Epithelial cell of prostate (primary cell): ENCODE measurements at places on chromosomes 16 and 17.

DNA sequence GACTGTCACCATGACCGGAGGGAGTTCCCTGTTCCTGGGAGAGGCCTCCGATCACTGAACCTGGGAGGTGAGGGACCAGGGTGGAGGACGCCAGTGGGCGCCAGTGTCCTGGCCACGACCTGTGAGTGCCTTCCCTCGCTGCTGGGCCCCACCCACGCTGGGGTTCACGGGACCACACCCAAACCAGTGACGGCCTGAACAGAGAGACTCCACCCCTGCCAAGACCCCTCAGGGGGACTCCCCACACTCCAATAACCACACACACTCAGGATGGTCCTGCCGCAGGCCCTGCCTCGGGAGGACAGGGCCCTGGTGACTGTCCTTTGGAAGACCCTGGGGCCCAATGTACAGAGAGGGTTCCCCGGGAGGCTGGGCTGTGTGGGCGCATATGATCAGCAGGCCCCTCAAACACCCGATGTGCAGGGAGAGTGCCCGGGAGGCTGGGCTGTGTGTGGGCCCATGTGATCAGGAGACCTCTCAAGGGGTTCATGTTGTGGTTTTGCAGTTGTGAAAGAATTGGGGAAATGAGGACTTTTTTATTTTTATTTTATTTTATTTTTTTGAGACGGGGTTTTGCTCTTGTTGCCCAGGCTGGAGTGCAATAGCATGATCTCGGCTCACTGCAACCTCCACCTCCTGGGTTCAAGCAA, 26.6 kb downstream of the TPSD1 start:
- DNase-seq: no peak

- DNase-seq: no peak
Observed at GRCh38 chr17:30323262-30323894, 10.5 kb downstream of the TMIGD1 start.

- DNase-seq: no peak
Observed at GRCh38 chr16:28534542-28535373, 4.0 kb downstream of the NUPR1 start.

- no peak for DNase-seq
Observed at GRCh38 chr16:12629271-12629670, 174.4 kb downstream of the CPPED1 start.

- DNase-seq: no peak
Observed at GRCh38 chr17:21212826-21213637, 929 bp downstream of the TMEM11 start.

- DNase-seq: no peak
Observed at GRCh38 chr17:57489321-57489720, 233.0 kb downstream of the MSI2 start.

DNA sequence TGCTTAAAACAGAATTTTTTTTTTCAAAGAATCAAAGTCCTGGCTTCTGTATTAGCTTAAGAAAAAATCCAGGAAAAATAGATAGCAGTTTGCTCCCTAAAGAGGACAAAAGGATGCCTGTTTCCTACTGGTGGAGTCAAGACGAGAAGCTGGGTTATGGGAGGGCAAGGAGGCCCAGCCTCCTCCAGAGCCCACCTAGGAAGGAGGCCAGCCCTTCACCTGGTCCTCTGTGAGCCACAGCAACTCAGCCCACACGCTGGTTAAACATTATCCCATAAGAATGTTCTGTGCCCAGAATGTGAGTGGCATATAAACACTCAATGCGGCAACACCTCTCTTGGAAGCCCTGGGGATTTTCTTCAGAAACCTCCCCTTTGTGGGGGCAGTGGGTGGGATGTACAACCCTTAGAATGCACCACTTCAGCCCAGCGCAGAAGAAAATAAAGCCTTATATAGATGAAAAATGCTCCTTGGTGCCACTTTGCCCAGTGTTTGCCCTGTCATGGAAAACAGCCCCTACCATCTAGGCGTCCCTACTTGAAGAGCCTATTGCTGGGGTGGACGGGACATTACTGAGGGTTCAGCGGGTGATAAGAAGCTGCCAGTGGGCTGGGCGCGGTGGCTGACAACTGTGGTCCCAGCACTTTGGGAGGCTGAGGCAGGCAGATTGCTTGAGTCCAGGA, 48.0 kb downstream of the TEKT5 start:
- DNase-seq: no peak

DNA sequence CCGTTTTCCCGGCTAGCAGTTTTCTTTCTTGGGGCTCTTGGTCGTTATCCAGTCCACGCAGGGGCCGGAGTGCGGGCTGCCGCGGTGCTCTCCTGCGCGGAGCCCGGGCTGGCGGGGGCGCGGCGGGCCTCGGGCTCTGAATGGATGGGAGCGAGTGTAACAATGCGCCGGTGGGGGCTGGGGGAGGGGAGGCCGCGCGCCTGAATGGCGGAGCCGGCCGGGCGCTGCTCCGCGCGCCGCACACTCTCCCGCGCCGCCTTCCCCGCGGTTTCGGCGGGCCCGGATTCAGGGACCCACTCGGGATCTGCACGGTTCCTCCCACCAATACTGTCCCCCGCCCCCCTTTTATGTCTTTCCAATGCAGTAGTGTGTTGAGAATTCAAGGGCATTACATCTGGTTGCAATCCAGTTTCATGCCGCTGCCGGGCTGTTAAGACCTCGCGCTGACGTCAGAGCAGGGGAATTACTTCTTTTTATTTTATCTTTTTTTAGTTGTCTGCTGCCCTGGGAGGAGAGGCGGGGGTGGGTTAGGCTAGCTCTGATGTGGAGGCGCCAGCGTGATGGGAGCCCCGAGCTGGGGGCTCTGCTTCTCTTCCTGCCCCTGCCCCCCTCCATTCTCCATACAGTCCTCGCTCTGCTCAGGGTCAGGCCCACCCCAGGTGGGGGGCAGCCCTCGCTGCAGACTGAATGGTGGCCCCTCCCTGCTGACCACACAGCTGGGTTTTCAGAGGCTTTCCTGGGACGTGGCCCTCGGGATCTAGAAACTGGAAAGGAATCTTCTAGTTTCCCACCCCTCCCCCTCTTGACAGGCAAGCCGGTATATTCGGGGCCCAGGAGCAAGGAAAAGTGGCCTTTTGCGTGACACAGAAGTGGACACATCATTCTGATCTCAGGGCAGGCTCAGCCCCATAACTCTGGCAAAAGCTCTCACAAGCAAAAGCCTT, 1.8 kb downstream of the RAI1 start:
- DNase-seq: no peak

DNA sequence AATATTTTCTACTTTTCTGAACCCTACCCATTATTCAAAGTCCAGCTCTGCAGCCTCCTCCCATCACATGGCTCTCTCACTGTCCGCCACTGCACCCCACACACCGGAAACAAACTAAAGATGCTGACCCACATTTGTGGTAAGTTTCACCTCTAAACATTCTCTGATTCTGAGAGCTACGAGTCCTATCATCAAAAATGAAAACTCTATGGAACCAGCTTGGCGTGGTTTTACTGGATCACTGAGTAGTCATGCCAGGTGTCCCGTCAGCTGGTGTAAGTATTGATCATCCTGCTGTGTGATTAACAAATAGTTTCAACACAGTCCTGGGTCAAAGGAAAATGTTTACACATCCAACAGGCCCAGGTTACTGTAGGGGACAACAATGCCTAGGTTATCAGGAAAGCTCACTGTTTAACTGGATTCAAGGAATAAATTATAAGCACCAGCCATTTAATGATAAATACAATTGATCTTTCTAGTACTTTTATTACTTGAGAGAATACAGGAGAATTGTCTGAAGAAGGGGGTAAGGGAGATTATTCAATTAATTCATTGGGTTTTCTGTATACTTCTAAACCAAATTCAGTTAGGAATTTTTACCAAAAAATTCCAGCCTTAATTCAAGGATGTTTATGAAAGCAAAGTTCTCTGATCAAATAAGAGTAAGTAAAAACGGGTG, 33.9 kb downstream of the CYTH1 start:
- DNase-seq: no peak

GRCh38 chr16:81516478-81517149, 72.0 kb downstream of the CMIP start:
- no peak for DNase-seq

- no peak for DNase-seq
Observed at GRCh38 chr16:48538746-48539484, 71.1 kb downstream of the N4BP1 start.

GRCh38 chr17:67098006-67098405, 53.7 kb downstream of the CACNG1 start:
- DNase-seq: no peak
